ENCODE measurements at places on chromosomes 7 and 10.

- DNase-seq: no peak
Measured at GRCh38 chr10:35007858-35008301, 82.3 kb downstream of the CUL2 start.

- DNase-seq: no peak
Measured at GRCh38 chr10:9579110-9579705, 1438.5 kb upstream of the CELF2 start.

DNA sequence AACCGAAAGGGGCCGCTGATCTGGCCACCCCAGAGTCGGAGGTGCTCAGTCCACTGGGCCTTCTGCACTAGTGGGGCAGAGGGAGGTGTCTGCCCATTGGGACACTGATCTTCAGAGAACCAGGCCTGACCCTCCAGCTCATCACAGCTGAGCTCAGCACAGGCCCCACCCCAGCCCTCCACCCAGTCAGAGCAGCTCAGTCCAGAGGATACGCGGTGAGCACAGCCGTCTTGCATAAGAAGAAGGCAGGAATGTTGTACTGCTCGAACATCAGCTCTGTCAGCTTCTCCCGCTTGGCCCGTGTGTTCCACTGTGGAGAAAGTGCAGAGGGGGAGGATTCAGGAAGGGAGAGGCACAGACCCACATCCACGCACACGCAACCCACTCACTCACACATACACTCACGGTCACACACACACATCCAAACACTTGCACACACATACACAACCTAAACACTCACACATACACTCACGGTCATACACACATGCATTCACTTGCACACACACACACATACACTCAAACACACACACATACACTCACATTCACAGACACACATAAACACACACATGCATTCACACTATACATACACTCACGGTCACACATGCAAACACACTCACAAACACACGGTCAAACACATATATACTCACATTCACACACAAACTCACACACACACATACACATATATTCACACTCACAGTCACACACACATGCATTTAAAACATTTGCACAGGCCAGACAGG lies 6.3 kb downstream of the ACTL6B start:
- no peak for DNase-seq

GRCh38 chr7:155725006-155725355 lies 80.5 kb downstream of the RBM33 start:
- no peak for DNase-seq

DNA sequence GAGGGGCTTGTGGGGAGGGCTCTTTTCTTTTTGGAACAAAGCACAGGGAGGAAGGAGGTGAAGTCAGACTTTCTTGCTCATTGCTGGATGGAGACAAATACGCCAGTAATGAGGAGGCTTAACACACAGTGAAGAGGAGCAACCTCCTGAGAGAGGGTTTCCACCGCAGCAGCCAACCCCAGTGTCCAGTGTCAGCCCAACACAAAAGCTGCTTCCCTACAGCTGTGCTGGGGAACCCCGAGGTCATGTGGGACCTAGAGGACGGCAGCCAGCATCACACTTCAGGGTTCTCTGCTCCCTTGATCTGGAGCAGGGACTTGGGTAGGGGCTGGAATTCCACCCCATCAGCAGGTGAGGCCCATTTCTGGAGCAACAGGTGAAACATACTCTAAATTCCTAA lies 7.7 kb downstream of the BLNK start:
- DNase-seq: no peak

DNA sequence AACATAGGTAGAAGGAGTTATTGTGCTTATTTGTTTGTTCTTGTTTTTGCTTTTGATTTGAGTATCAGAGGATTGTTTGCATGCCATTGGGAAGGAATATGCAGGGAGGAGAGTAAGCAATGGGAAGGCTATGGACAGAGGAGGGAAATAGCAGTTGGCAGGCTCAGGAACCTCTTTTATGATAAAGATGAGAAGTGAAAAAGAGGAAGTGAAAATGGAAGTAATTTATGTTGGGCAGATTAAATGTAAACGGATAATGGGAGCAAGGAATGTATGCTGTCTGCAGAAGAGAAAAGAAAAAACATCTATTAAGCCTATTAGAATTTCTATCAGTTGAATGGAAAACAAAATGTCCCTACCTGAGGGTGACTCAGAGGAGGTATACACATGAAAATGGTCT lies 90.1 kb upstream of the NPSR1 start:
- no peak for DNase-seq

DNA sequence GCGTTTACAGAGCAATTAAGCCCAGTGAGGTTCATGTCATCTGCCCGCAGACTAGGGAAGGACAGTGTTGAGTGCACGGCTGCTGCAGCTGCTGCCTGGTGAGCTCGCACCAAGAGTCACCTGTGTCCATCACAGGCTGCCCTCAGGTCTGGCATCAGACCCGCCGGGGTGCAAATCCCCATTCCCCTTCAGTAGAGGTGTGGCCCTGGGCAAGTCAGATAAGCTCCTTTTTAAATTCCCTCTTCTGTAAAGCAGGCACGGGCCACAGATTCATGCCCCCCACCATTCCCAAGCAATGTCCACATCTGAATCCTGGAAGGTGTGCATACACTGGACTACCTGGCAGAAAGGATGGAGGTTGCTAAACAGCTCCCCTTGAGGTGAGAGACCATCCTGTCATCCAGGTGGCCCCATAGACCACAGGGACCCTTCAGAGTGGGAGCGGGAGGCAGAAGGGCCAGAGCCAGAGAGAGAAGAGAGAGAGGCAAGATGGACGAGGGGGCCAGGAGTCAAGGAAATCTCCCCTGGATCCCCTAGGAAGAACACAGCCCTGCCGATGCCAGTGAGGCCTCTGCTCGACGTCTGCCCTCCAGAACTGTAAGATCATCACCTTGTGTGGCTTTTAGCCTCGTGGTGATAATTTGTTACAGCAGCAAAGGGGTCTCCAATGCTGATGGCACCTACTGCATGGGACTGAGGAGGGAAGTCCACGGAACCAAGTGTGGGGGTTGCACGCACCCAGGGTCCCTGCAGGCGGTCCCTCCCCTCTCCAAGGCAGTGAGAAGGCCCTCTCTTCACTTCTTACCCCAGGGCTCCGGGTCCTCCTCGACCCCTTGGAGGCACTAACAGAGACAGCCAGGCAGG lies 168.8 kb downstream of the TCERG1L start:
- DNase-seq: no peak

- no peak for DNase-seq
Measured at GRCh38 chr7:130141884-130142653, 63.1 kb downstream of the TMEM209 start.

DNA sequence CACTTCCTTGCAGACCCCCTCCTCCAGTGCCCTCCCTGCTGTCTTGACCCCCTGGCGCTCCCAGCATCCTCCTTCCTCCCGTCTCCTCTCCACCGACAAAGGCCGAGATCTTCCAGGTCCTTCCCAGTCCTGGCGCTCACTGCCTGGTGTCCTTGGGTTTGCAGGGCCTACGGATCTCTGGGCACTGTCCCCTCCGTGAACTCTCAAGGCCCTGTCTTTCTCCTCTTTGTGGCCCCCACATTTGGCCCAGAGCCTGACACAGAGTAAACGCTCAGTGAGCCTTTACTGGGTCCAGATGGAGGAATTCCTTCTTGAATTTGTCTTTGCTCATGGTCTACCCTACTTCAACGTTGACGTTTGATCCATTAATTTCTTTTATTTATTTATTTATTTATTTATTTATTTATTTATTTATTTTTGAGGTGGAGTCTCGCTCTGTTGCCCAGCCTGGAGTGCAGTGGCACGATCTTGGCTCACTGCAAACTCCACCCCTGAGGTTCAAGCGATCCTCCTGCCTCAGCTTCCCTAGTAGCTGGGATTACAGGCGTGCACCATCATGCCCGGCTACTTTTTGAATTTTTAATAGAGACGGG lies 29.7 kb downstream of the TMEM270 start:
- no peak for DNase-seq

GRCh38 chr10:71299071-71299785 lies 19.8 kb upstream of the SLC29A3 start:
- no peak for DNase-seq

- DNase-seq: no peak
Measured at GRCh38 chr7:151440799-151441445, 981 bp upstream of the CRYGN start.

- DNase-seq: no peak
Measured at GRCh38 chr7:2924866-2925840, 81.0 kb upstream of the GNA12 start.

GRCh38 chr7:90760892-90761291 lies 164.8 kb downstream of the CDK14 start:
- no peak for DNase-seq

DNA sequence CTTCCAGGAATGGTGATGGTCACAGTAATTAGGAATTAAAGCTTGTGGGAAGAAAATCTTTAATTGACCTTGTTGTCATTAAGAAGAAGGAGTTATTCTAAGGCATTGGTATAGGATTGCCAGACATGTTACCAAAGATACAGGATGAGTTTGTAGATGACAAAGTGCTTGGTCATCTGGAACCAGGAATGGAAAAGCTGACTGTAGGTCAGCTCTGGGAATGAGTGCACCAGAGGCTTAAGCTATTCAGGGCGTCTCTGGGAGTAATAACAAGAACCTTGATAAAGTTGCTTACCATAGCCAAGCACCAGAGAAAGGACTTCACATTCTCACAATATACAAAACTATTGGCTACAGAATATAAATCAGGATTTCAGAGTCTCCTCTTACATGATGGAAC lies 89.0 kb downstream of the PHTF2 start:
- no peak for DNase-seq

GRCh38 chr7:92833766-92834506 lies 2.4 kb downstream of the CDK6 start:
- peak; percentile 66 for DNase-seq

GRCh38 chr10:128186959-128187787 lies 61.0 kb upstream of the MKI67 start:
- DNase-seq: no peak

- no peak for DNase-seq
Measured at GRCh38 chr10:97547962-97548361, 24.6 kb upstream of the ANKRD2 start.

DNA sequence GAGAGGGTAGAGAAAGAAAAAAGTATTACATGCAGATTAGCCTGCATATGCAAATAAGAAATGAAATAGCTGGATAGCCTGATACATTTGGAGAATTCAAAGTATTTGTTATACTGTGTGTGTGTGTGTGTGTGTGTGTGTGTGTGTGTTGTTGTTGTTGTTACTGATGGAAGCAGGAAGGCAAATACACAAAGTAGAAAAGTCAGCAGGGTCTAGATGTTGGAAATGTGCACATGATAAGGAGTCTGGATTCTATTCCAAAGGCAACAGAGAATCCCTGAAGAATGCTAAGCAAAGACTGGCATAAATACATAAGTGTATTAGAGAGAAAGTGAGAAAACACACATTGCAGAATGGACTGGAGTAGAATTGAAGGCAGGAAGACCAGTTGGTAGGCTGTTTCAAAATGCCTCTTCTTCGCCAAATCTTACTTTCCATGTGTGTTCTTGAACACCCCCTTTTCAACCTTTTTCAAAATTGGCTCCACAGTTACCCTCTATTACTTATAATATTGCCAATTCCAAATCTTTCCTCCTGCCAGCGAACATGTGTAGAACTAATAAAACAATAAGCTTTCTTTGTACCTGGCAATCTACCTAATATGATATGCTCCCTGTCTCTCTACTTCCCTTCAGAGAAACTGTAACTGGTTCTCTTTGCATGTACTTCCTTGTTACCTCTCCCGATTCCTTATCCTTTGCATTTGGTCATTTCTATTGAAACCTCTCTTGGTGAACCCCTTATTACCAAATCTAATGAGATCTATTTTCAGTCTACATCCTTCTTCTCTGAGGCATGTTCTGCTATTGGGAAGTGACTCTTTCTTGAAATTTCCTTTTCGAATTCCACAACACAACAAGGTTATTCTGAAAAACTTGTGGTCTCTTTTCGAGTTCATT lies 6.2 kb downstream of the CPED1 start:
- no peak for DNase-seq

DNA sequence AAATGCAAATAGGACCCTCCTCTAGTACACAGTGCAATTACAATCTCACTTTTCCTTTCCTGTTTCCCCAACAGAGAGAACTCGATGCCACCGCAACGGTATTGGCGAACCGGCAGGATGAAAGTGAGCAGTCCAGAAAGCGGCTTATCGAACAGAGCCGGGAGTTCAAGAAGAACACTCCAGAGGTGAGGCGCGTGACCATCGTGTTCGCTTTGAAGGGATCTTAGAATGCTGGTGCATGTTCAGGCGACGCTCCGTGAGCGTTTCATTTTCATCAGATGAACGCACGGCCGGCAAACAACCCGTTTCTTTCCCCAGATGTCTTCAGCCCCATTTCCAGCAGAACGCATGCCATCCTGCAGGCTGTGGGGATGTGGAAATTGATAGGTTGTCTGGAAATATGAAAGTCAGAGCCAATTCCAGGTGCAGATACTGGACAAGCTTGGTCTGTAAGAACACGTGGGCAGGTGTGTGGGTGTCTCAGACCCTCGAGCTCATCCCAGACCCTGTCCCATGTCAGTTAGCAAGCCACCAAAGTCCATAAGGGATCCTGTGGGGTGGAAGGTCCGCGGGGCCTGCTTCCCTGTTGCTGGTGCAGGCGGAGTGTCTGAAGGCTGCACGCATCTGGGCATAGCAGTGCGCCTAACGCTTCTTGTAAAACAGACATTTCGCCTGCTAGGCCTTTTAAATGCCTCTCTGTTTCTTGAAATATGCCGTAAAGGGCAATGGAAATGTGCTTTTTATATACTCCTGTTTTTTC lies 98.8 kb downstream of the CUX1 start:
- no peak for DNase-seq

DNA sequence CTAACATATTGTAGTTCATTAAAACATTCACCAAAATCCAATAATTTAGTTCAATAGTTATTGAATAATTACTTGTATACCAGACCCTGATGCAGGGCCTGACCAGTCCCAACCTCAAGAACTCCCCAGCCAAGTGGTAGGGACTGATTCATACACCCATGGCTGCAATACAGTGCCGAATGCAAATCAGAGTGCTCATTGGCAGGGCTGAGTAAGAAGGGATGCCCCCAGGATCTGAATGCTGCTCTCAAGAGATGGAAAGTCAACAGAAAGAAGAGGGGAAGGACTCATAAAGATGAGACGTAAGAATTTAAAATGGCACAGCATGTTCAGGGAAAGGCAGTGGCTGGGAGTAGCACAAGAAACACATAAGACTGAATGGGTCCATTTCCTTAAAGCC lies 29.9 kb downstream of the ZNF438 start:
- DNase-seq: no peak

DNA sequence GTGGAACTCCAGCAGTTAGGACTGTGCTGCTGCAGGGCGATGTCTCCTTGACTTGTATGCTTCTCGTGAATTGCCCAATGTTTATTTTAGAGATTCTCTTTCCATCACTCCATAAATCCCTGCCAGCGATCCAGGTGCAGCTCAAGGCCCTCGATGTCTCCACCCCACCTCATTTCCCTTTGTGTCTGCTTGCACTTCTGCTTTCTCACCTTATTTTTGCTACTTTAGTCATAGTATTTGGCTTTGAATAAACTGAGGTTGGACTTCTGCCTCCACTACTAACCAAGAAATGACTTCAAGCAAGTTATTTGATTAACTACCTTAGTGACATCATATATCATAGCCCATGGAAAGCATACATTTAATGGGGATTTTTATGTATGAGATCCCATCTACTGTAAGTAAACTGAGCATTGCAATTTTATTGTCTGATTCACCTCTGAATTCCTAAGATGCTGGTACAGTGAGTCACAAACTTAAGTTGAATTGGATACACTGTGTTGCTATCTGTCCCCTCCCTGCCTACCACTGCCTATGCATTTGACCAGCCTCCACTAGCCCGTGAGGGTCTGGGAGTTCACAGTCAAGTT lies 255.8 kb downstream of the ABCA13 start:
- DNase-seq: no peak

GRCh38 chr7:29843093-29843492 lies 36.8 kb downstream of the WIPF3 start:
- DNase-seq: no peak

Measured in midbrain (tissue), 1 donor.